Sigmoid colon (tissue), 7 donors: ENCODE measurements at places on chromosomes 1 and 21. TPM values are rescaled to one million over a fixed set of nuclear protein-coding genes. Genes with fewer than 3 reads are reported as not detected.

Gene CRYAA
- polyA plus RNA-seq = not detected

Gene NMNAT2
- polyA plus RNA-seq = under 0.01 TPM

- H3K27me3 ChIP-seq = no peaks in the 10 kb centered on the region
- peak; percentile 97 for DNase-seq
- no peaks in the 10 kb centered on the region for H3K36me3 ChIP-seq
- peak overlapping the region; percentile 95 for H3K27ac ChIP-seq
These were observed 436 bp upstream of the LBR start for GRCh38 chr1:225428068-225428880.

Gene ADORA3
- polyA plus RNA-seq = 5.4 TPM

Gene CRYBG2
- 21.0 TPM for polyA plus RNA-seq

Gene CASP9
- polyA plus RNA-seq = 16.3 TPM

- H3K27ac ChIP-seq = no peak overlapping the region
- no peak for DNase-seq
- no peaks in the 10 kb centered on the region for H3K27me3 ChIP-seq
- H3K4me1 ChIP-seq = no peaks in the 10 kb centered on the region
- no peak overlapping the region for H3K4me3 ChIP-seq
- H3K36me3 ChIP-seq = no peaks in the 10 kb centered on the region
These were observed 12.8 kb downstream of the PEAR1 start for GRCh38 chr1:156906206-156906906.

DNA sequence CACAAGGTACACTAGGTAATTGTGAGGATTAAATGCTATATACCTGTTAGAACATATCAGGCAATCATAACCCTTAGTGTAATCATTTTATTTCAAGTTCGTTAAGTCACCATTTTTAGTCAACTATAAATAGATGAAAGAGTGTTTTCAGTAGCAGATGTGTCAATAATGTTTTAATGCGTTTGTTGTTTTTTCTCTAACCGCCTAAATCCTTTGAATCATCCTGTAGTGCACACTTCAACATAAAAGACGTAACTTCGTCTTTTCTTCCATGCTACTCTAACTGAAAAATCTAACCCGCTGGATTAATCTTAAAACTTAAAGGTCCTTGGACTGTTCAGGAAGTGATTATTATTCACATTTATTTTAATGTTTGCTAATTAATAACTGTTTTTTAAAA, 7.2 kb upstream of the LBR start:
- no peak overlapping the region for H3K27ac ChIP-seq
- H3K27me3 ChIP-seq = no peaks in the 10 kb centered on the region
- no peak for DNase-seq
- H3K36me3 ChIP-seq = no peaks in the 10 kb centered on the region
- peaks cover 17% of the 10 kb centered on the region for H3K4me1 ChIP-seq

DNA sequence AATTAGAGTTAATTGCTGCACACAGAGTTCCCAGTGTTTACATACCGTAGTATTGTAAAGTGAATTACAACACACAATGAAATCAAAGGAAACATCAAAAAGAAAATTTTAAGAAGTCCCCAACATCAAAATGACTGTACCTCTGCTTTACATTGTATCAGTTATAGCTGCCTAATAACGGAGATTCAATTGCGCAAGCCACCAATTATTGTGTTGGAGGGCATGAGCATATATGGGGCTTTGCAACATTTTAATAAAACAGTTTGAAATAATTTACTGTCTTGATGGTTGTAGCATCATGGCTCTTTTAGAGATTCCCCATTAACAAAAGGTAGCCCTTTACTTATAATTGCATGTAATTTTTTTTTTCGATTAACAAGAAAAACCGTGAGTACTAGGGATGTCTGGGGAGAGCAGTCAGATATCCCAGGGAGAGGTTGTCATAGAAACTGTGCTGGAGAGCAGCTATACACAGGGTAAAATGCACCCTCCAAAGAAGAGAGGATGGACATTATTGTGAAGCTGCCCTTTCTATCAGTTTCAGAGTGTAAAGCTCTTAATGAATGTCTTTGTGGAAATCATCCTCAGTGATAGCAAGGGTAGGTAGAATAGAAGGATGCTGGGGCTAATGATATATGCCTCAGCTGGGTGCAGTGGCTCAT, 55.9 kb upstream of the BTG3 start:
- H3K4me3 ChIP-seq = no peak overlapping the region
- no peaks in the 10 kb centered on the region for H3K27me3 ChIP-seq
- no peak overlapping the region for H3K27ac ChIP-seq
- no peaks in the 10 kb centered on the region for H3K36me3 ChIP-seq

DNA sequence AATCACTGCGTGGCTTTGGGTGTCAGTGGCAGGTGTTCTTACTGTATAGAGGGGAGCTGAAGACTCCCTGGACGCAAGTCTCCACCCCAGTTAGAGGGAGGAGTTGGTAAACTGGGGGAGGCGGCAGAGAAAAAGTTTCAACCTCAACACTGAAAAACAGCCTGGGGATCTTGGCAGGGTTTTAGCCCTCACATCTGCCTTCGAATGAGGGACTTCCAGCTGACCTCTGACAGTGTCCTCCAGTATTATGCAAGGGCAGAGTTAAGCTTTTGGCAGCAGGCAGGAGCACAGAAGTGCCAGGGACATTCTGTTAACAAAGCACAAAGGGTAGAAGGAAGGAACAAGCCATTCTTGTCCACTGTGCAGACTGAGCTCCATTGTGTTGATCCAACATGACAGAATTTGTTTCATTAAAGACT, 41.2 kb upstream of the RAB4A start:
- H3K4me3 ChIP-seq = no peak overlapping the region
- H3K27me3 ChIP-seq = no peaks in the 10 kb centered on the region
- H3K27ac ChIP-seq = peak overlapping the region; percentile 51
- DNase-seq = peak; percentile 93
- H3K4me1 ChIP-seq = no peaks in the 10 kb centered on the region

DNA sequence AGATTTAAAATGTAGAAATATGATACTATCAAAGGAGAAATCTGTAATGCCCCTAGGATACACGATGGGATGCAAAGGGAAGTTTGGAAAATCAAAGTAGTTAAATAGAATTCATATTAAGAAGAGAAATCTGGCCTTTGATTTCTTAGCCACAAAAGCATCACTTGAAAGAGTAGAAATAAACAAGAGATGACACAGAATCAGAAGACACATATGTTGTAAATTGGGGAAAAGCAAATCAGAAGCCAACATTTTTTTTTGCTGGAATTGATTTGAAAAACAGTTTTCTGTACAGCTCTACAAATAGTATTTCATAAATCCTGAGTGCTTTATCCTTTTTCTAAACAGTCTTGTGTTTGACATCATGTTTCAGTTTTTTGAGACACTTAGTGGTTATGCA, 12.4 kb upstream of the TNFSF18 start:
- no peaks in the 10 kb centered on the region for H3K27me3 ChIP-seq
- no peaks in the 10 kb centered on the region for H3K36me3 ChIP-seq
- peaks cover 25% of the 10 kb centered on the region for H3K4me1 ChIP-seq
- no peak for DNase-seq
- no peak overlapping the region for H3K27ac ChIP-seq

- H3K36me3 ChIP-seq = no peaks in the 10 kb centered on the region
- peak overlapping the region; percentile 51 for H3K27ac ChIP-seq
- peak; percentile 80 for DNase-seq
- no peaks in the 10 kb centered on the region for H3K4me1 ChIP-seq
- no peaks in the 10 kb centered on the region for H3K27me3 ChIP-seq
- no peak overlapping the region for H3K4me3 ChIP-seq
These were observed 52.8 kb upstream of the LYPLAL1 start for GRCh38 chr1:219120624-219121544.

DNA sequence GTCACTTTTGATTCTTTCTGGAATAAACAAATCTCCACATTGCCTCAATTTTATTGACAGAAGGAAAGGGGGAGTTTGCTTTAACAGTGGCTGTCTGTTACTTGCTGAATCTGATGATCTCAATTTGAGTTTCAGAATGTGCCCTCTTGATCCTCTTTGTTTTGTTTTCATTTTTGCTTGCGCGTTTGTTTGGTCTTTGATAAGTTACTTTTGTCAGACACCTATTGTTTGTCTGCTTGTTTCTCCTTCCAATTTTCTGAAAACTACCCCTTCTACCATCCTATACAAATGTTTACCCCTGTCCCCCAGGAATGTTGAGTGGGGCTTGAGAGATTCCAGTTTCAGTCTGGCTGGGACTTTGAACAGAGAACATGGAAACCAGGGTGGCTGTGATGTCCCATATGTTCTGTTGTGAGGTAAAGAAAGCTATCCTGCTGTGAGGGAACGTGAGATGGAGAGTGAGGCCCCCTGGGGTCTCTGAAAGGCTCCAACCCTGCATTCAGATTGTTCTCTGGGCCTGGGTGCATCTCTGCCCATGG, 11.8 kb upstream of the XCL2 start:
- no peaks in the 10 kb centered on the region for H3K36me3 ChIP-seq
- H3K4me1 ChIP-seq = no peaks in the 10 kb centered on the region
- no peak overlapping the region for H3K27ac ChIP-seq
- no peak overlapping the region for H3K4me3 ChIP-seq
- no peaks in the 10 kb centered on the region for H3K27me3 ChIP-seq
- no peak for DNase-seq

DNA sequence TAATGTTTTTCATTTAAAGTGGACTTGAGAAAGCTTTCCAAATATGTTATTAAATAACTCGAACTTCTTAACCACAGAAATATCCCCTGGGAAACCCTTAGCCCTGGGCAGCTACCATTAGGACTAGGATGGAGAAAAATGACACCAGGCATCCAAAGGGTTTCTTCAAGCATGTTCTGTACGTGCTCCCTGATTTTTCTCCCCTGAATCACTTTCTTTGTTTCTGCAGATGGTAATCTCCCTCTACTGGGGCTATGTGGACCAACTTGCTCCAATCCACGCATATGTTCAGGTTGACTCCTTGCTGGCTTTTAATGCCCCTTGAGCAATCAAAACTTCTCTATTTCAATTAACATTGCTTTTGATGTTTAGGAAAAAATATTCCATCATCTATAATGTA, 312.7 kb upstream of the C1orf87 start:
- DNase-seq = no peak
- no peaks in the 10 kb centered on the region for H3K27me3 ChIP-seq
- H3K27ac ChIP-seq = no peak overlapping the region
- no peaks in the 10 kb centered on the region for H3K4me1 ChIP-seq
- no peak overlapping the region for H3K4me3 ChIP-seq

- no peak overlapping the region for H3K27ac ChIP-seq
- no peak for DNase-seq
- peaks cover 7% of the 10 kb centered on the region for H3K4me1 ChIP-seq
- no peak overlapping the region for H3K4me3 ChIP-seq
- no peaks in the 10 kb centered on the region for H3K36me3 ChIP-seq
These were observed 417.9 kb downstream of the PTBP2 start for GRCh38 chr1:97139512-97139911.

DNA sequence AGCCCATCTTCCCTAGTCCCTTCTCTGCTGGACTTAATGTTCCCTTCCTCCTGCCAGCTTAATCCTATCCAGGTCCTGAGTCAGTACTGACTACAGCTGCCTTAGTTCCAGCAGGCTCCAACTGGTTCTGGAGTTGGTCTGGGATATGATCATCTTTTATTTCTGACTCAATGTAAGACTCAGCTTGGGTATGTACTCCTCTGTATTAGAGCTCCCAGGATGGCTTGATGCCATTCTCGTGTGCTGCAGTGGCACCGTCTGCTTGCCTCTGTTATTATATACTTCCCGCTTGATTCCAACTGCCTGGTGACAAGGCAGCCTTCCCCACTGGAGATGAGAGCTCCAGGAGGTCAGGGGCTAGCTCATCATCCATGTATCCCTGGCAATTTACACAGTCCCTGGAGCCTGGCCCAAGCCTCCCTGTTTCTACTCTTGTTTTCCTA, 164.4 kb upstream of the DPT start:
- H3K4me1 ChIP-seq = peaks cover 13% of the 10 kb centered on the region
- no peaks in the 10 kb centered on the region for H3K27me3 ChIP-seq
- no peaks in the 10 kb centered on the region for H3K36me3 ChIP-seq
- H3K27ac ChIP-seq = peak overlapping the region; percentile 40
- DNase-seq = peak; percentile 74
- H3K4me3 ChIP-seq = no peak overlapping the region

GRCh38 chr1:52725903-52726264, 369 bp upstream of the ZYG11B start:
- no peak for DNase-seq
- H3K4me3 ChIP-seq = peak overlapping the region; percentile 80
- H3K27me3 ChIP-seq = no peaks in the 10 kb centered on the region
- no peaks in the 10 kb centered on the region for H3K36me3 ChIP-seq
- no peaks in the 10 kb centered on the region for H3K4me1 ChIP-seq

Gene NOL9
- polyA plus RNA-seq = 1.8 TPM

Gene VTCN1
- polyA plus RNA-seq = not detected

Gene RHBDL2
- 24.9 TPM for polyA plus RNA-seq

Gene S100A7
- polyA plus RNA-seq = not detected

GRCh38 chr1:166272851-166273250, 106.0 kb upstream of the FAM78B start:
- H3K27me3 ChIP-seq = no peaks in the 10 kb centered on the region
- H3K36me3 ChIP-seq = no peaks in the 10 kb centered on the region
- no peaks in the 10 kb centered on the region for H3K4me1 ChIP-seq
- no peak overlapping the region for H3K4me3 ChIP-seq

GRCh38 chr1:9653491-9654050, 2.0 kb downstream of the PIK3CD start:
- peak overlapping the region; percentile 56 for H3K4me3 ChIP-seq
- peaks cover 11% of the 10 kb centered on the region for H3K4me1 ChIP-seq
- H3K36me3 ChIP-seq = no peaks in the 10 kb centered on the region

DNA sequence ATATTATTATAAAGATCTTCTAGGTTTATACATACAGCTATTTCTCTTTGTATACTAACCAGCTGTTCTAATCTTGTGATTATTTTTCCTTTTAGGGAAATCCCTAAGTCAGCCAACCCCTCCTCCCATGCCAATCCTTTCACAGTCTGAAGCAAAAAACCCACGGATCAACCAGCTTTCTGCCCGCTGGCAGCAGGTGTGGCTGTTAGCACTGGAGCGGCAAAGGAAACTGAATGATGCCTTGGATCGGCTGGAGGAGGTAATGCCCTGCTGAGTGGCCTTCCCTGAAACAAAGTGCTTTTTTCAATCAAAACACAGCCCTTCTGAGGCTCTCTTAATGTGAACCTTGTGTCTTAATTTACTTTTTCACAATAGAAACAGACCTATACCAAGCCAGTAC, 32.4 kb upstream of the BMP8A start:
- H3K4me3 ChIP-seq = no peak overlapping the region
- H3K27ac ChIP-seq = no peak overlapping the region
- H3K36me3 ChIP-seq = peaks cover 100% of the 10 kb centered on the region
- H3K27me3 ChIP-seq = no peaks in the 10 kb centered on the region
- DNase-seq = no peak
- no peaks in the 10 kb centered on the region for H3K4me1 ChIP-seq

DNA sequence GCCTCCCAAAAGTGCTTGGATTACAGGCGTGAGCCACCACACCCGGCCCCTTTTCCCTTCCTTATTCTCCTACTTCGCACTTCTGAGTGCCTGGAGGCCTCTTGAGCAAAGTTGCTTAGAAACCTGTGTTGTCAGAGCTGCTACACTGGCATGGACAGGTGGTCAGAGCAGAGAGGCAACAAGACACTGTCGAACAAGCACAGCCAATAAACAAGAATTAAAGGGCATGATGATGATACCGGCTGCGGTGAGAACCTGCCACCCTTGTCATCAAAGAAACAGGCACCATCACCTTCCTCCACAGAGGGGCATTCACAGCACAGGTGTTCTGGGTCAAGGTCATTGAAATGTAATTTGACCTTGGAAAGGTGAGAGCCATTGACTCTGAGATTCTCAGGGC, 23.3 kb downstream of the STUM start:
- peak; percentile 37 for DNase-seq
- no peak overlapping the region for H3K4me3 ChIP-seq
- no peaks in the 10 kb centered on the region for H3K27me3 ChIP-seq
- no peaks in the 10 kb centered on the region for H3K36me3 ChIP-seq

- H3K4me1 ChIP-seq = no peaks in the 10 kb centered on the region
- no peak overlapping the region for H3K27ac ChIP-seq
- no peaks in the 10 kb centered on the region for H3K36me3 ChIP-seq
- H3K4me3 ChIP-seq = no peak overlapping the region
These were observed 322.7 kb downstream of the PTBP2 start for GRCh38 chr1:97044159-97044760.

Gene ERG
- polyA plus RNA-seq = 3.9 TPM

Gene HP1BP3
- 117 TPM for polyA plus RNA-seq

Gene KAZN
- polyA plus RNA-seq = 2.5 TPM

Gene ADAMTS5
- 1.1 TPM for polyA plus RNA-seq
